ENCODE measurements at places on chromosomes 1 and 21.

- no peak for DNase-seq
Observed at GRCh38 chr1:180002437-180002836, 47.8 kb downstream of the CEP350 start.

DNA sequence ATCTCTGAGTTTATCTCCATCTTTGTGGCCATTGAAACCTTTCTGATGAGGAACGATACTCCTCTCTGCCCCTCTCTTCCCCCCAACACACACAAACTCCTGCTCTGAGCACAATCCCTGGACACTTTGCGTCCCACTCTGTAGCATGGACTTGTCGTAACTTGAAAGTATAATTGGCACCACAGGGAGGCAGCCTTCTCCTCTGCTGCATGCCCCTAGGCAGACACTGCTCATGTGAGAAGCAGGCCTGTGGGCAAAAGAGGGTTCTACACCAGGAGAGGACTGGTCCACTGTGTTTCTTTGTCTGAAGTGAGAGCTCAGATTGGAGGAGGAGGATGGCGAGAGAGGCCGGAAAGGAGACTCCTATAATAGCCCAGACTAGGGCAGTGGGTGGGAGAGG lies 3.8 kb upstream of the PARS2 start:
- DNase-seq = no peak

DNA sequence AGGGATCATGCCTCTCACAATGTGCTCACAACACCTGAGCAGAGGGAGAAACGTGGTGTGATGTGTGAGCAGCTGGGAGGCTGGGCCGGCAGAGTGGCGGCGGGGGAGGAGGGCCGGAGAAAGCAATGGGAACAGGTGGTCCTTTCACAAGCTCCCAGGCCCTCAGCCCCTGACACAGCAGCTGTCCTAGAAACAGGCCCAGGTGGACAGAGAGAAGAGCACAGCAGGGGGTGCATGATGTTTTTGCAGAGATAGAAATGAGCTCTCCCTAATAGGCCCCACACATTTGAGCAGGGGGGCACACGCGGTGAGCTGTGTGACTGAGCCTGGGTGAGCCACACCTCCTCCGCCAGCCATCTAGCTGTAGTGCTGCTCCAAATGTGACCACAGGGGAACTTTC lies 7.6 kb upstream of the RGS16 start:
- peak; percentile 82 for DNase-seq

- no peak for DNase-seq
Observed at GRCh38 chr1:50261951-50262350, 153.2 kb downstream of the ELAVL4 start.

- DNase-seq = no peak
Observed at GRCh38 chr1:109468061-109468460, 1.7 kb downstream of the SYPL2 start.

- no peak for DNase-seq
Observed at GRCh38 chr1:3441410-3441847, 13.0 kb upstream of the ARHGEF16 start.

DNA sequence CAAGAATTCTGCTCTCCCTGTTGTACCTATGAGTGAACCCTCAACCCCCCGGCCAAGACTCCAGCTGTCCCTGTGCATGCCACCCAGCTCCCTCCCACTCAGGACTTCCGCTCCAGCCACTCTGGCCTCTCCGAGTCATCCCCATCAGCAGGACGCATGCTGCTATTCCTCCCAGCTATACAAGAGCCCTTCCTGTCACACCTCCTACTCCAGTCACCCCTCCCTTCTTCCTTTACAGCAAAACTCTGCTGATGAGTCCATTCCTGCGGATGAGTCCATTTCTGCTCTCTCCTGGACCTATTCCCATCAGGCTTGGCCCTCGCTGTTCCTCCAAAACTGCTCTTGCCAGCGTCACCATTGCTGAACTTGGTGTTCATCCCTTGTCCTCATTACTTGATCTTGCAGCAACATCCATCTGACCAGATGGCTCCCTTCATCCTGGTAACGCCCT lies 42.2 kb downstream of the H3-3A start:
- no peak for DNase-seq

- no peak for DNase-seq
Observed at GRCh38 chr21:36263797-36264196, 56.2 kb upstream of the MORC3 start.

DNA sequence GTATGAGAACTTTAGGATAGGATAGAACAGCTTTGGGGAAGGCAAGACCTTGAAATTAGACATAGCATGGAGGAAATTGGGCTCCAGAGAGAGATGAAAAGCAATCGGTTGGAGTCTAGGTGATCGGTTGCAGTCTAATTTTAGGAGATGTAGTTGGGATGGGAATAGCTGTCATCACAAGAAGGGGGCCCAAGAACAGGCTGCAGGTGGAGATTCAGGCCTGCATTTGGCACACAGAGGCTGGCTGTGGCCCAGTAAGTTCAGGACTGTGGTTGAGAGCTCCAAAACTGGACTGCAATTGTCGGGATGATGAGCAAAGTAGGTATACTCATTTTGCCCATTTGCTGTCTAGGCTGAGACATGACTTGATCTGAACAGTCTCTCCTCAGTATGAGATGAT lies 301.3 kb upstream of the B3GALT2 start:
- no peak for DNase-seq

DNA sequence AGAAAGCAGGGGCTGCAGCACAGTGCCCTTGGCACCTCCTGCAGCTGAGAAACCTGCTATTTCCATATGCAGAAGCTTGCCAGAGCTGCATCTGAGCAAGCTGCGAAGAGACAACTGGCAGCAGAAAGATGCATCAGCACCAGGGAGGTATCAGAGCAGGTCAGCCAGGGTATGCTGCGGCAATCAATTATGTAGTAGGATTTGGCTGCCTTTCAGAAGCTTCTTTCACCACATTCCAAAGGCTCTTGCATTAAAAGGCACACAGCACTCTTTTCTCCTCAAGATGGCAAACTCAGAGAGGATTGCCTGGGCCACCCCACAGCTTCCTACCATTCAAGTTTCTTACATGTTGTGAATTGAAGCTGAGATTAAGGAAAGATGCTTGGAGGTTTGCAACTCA lies 47.6 kb upstream of the RAP1A start:
- peak; percentile 29 for DNase-seq

DNA sequence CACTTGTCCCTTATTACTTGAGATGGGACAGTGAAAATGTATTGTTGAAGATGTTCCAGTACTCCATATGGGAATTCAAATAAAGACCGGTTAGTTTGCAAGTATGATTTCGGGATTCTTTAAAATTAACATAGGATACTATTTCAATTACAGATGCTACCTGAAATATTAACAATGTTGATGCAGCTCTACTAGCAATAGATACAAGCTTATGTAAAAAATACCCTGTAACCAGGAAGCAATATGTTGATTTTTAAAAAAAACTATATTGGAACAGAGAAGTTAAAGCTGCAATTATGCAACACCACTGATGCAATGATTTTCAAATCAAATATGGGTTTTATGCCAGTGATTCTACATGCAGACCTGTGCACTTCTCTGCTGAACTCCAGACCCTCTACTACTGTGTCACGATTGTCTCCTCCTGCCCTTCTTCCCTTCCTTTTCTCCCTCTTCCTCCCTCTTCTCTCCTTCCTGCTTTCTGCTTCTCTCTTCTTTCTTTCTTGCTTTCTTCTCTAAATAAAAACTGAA lies 179.2 kb downstream of the ATP6V1G3 start:
- no peak for DNase-seq

DNA sequence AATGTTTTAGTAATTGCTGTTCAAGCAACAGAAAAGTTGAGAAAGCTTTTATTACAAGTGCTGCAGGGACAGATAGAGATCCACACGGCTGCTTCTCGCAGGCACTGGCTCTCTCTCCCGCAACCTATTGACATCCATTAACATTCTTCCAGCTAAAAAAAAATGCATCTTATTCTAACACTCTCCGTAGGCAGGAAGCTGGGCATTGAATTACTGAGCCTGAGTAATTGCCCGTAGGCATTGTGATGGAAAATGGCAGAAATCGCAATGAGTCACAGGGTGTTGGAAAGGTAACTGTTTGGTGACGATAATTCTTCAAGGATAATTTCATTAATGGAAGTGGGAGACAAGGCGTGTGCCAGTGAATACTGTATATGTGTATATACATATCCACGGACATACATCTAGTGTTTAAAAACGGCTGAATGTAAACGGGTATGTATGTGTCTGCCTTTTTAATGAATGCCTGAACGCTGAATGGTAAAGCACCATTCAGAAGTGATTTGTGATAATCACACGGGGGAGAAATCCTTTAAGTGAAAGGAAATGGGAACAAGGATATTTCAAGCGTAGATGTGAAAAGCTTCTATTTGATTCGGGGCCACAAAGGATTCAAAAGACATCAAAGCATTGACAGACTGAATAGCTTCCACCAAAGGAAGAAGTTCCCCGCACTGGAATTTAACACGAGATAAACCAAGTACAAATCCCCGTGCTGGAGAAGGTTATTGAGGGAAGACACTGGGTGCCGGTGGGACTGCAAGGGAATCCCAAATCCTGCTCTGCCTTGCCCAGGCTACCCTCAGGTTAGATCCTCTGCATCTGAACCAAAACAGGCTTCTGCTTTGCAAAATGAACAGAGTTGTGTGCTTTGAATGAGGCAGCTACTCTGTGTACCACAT lies 567.2 kb downstream of the NPHP4 start:
- DNase-seq = no peak

DNA sequence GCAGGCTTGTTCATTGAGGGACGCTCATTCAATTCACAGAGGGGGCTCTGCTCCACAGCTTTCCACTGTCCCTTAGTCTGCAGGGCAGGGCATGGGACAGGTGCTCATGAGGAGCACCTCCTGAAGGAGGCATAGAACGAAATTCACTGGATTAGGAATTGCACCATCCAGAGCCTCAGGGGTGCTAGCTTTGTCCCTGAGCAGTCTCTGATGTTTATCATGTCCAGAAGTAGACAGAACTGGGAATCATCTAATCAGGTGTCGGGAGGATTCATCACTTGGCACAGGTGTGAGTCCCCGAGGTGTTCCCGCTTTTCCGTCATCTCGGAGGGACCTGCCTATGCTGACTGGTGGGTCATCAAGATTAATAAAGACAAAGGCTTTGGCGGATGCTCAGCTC lies 321.4 kb downstream of the AJAP1 start:
- DNase-seq = no peak

- no peak for DNase-seq
Observed at GRCh38 chr21:34938089-34938764, 110.9 kb downstream of the RUNX1 start.

- DNase-seq = no peak
Observed at GRCh38 chr1:198793714-198794113, 154.9 kb downstream of the PTPRC start.

GRCh38 chr1:16276302-16277030 lies 39.5 kb upstream of the CPLANE2 start:
- DNase-seq = no peak

DNA sequence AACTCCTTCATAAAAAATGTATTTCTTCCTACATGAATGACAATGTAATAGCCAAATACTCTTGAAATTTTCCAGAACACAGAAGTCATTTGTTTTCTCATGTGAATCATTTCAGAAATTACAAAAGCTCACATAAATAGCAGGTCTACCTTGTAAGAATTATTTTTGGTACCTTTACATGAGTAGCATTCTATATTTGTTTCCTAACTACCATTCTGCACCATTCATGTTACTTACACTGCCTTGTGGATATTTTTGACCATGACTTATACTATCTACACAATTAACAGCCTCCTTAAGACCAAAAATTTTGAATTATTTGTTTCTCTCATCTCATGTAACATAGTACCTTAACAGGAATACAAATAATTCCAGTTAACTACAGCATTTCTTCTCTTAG lies 109.6 kb downstream of the ENAH start:
- no peak for DNase-seq

- DNase-seq = peak; percentile 71
Observed at GRCh38 chr1:11443961-11444658, 34.8 kb upstream of the DISP3 start.

DNA sequence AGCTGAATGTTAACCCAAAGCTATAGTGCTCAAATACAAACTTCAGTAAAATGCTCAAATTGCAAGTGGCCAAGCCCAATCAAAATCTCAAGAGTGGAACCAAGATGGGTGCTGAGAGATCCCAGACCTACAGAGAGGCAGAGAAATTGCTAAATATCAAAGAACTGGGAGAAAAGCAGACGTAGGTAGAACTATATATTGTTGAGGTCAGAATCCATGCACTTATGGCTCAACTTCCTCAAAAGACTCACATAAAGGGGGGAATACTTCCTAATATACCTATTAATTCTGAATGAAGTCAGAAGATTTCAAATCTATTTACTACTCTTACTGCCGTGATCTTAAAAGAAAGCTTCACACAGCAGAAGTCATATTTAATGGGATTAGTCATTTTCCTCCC lies 65.2 kb downstream of the PUM1 start:
- DNase-seq = no peak

GRCh38 chr1:77007675-77008074 lies 140.4 kb downstream of the ST6GALNAC5 start:
- DNase-seq = no peak

GRCh38 chr1:165169028-165169427 lies 187.5 kb downstream of the LMX1A start:
- no peak for DNase-seq

- DNase-seq = no peak
Observed at GRCh38 chr1:48073798-48074530, 76.8 kb upstream of the TRABD2B start.

DNA sequence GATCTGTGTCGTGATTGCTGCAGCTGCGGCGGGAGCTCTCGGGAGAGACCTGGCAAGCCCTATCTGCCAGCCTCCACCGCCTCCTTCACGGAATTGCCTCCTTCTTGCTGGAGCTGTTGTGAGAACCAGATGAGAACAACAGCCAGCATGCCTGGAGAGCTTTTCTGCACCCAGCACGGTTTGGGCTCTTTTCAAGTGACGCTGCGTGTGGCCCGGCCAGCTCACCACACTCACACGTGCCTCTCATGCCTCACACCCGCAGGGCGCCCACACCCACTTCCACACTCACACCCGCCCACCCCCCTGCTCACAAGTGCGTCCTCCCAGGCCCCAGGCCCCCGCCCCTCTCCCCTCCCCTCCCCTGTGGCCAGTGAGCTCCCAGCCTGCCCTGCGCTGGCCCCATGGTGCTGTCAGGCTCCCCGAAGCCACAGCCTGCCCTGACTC lies 135.7 kb upstream of the RUNX3 start:
- peak; percentile 64 for DNase-seq

DNA sequence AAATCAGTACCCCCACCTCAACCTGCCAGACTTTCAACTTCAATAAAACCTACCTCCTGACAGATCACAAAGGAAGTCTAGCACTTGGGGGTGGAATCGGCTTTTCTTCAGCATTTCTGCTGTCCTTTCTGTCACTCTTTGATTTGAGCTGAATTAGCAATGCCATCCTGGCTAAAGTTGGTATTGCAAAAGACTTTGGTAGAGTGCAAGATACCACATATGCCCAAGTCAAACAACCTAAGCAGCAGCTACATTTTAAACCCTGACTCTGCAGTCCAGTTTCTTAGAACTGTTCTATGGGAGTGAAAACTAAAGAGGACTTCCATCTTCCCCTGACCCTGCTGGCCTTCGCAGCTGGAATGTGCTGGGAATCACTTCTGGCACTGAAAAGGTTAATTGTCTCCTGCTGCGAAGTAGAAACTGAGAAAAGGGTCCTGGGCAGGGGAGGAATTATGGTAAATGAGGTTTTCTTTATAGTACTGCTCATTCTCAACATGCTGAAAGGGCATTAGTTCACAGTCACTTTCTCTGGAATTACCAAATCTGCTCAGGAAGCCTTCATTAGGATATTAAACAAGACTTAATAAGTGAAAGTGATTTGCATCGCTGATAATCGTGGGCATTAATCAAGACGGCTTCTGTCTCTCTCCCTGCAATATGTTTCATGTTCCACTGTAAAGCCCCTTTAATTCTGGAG lies 126.2 kb upstream of the SMYD2 start:
- peak; percentile 32 for DNase-seq

Measured in retina (tissue), 1 donor.